ENCODE measurements at places on chromosomes 6 and 20. TPM values are rescaled to one million over a fixed set of nuclear protein-coding genes. Genes with fewer than 3 reads are reported as not detected.

Gene FAM83B
- total RNA-seq, result not detected

Gene NKX2-4
- not detected for total RNA-seq

Gene LTB
- 2.1 TPM for total RNA-seq

Gene SIRPB2
- total RNA-seq, result 1.6 TPM

Gene NMBR
- total RNA-seq, result not detected

Gene HCRTR2
- total RNA-seq, result not detected

Gene ZNF165
- under 0.01 TPM for total RNA-seq

Gene EPB41L1
- total RNA-seq, result 10.4 TPM

Gene BANF2
- not detected for total RNA-seq

Gene GPR63
- total RNA-seq, result 3.1 TPM

Gene MACROD2
- 3.1 TPM for total RNA-seq

Gene MOCS1
- total RNA-seq, result 6.8 TPM

Gene KIAA1755
- 3.7 TPM for total RNA-seq

Gene HTR1E
- total RNA-seq, result not detected

Gene VNN1
- total RNA-seq, result under 0.01 TPM

Gene MICB
- 0.52 TPM for total RNA-seq

Gene OR2B6
- total RNA-seq, result not detected

Gene ZC2HC1B
- not detected for total RNA-seq

Gene SALL4
- total RNA-seq, result 0.52 TPM

Gene CCDC28A
- total RNA-seq, result 11.0 TPM

Gene PPP1R16B
- total RNA-seq, result 4.2 TPM

Gene SYCP2
- 3.7 TPM for total RNA-seq

Gene IRF4
- 3.1 TPM for total RNA-seq

Gene UBE2J1
- 28.2 TPM for total RNA-seq

Gene IRAK1BP1
- 3.7 TPM for total RNA-seq

Gene KCNK16
- not detected for total RNA-seq

Gene PLCB4
- 6.3 TPM for total RNA-seq

Gene EDEM2
- total RNA-seq, result 7.8 TPM

Gene EYA2
- total RNA-seq, result 1.0 TPM

Gene GJA10
- total RNA-seq, result not detected

Gene B3GAT2
- 0.52 TPM for total RNA-seq

Gene TREML1
- total RNA-seq, result not detected

Gene SAMD3
- total RNA-seq, result 8.9 TPM

Gene MYL9
- total RNA-seq, result 5.7 TPM

Gene ADGB
- total RNA-seq, result not detected

Gene SERPINB6
- total RNA-seq, result 52.7 TPM

Gene GNL1
- 22.4 TPM for total RNA-seq

Gene PAQR8
- 6.3 TPM for total RNA-seq

Gene SAMD5
- 2.1 TPM for total RNA-seq

Gene PACSIN1
- total RNA-seq, result under 0.01 TPM

Gene FOXC1
- 1.6 TPM for total RNA-seq

Gene SLC26A8
- total RNA-seq, result under 0.01 TPM

Measured in skeletal muscle tissue (tissue), 5 donors.